ENCODE measurements at places on chromosomes 3 and 15.

DNA sequence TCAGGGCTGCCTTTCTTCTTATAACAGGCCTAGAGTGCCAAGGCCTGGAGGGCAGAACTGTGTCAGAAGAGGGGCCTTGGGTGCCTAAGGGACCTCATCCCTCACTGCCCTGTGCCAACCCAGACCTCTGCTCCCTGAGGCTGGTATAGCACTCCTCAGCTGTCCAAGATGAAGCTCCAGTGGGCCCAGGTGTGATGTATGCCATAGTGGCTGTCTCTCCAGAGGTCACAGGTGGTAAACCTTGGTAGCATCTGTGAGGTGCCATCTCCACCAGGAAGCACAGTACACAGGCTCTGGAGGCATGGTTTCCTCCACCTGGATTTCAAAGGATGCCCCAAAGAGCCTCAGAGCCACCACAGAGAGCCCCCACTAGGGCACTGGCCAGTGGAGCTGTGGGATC is 12.3 kb upstream of the KLHL40 start:
- no peak for DNase-seq

GRCh38 chr15:40499931-40500330 is 29.1 kb downstream of the CHST14 start:
- no peak for DNase-seq

- peak; percentile 25 for DNase-seq
These were observed 360.7 kb downstream of the NSUN3 start for GRCh38 chr3:94423578-94423977.

DNA sequence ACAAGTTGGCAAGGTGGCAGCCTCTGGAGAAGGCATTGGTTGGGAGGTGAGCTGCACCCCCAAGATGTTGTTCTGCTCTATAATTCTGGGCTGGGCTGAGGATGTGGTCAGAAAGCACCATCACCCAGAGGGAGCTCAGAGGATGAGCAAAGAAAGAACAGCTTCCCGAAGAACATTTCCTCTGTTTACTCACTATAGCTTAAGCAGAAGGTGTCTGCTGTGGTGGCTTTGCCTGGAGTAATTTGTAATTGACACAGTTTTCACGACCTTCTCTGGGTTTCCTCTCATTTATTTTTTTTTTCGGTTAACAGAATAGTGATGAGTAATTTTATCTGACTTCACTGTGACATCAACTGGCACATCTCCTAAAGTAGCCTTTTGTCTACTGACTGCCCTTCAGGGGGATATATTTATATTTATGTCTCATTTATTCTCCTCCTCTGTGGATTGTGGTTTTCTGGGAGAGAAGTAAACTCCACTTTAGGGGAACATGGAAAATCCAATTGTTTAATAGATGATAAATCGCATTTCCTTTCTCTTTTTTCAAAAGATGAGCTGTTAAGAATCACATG is 49.5 kb upstream of the ABHD17C start:
- DNase-seq: no peak

DNA sequence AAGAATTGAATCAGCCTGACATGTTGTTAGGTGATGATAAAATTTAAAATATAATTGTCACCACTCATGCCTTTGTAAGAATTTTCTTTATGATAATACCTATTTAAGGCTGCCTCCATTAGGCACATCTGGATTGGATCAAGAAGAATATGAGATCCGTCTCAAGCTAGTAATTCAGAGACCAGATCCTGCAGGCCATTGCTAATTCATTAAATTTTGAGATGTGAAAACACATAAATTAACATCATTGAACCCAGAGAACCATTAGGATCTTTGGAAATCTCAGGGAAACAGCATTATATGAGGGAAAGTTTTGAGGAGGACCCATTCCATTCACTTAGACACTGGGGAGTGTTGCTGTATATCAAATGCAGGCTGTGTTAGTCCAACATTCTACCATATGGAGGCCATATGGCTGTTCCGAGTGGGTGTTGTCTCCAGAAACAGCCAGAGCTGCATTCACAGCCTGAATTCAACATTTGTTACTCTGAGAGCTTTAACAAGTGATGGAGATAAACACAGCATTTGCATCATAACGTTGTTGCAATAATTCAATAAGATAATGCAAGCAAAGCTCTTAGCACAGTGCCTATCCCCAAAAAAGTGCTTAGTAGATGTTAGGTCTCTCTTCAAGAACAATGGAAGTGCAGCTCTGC is 67.4 kb downstream of the DTWD1 start:
- DNase-seq: peak; percentile 86

GRCh38 chr3:196699749-196700148 is 12.3 kb downstream of the CEP19 start:
- no peak for DNase-seq

GRCh38 chr15:67543348-67543718 is 830 bp downstream of the MAP2K5 start:
- DNase-seq: peak; percentile 38

DNA sequence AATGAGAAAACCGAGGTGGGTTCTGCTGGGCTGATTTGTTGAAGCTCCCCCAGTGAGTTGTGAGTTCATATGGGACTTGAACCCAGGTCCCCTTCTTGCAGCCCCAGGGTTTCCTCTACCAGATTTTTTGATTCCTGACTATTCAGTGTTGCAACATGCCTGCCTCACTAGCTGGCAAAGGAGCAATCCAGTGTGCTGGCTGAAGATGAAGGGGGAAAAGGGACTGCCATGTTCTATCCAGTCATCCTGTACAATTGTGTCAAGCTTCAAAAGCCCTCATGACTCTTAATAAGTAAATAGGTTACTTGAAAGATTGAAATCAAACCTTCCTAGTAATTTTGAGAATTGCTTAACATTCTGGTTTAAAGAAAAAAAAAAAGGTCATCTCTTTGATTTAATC is 211.5 kb upstream of the TP63 start:
- DNase-seq: no peak

- DNase-seq: no peak
These were observed 61.6 kb downstream of the DCBLD2 start for GRCh38 chr3:98839846-98840245.

DNA sequence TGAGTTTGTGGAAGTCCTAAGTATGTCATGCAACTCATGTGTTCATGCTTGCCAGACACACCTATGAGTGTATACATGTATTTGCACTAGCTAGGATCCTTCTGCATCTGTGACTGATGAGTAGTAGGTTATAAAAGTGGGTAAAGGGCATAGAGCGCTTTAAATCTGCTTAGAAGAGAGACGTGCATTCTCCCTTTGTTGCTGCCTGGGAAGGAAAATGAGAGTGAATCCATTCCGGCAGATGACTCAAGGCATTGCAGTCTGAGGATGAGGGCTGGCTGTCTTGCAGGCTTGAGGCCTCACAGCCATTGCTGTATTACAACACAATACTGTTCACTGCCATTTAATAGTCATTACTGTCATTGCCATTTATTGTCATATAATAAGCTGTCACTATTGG is 120.8 kb upstream of the UMPS start:
- DNase-seq: no peak

GRCh38 chr3:12622335-12622734 is 41.6 kb downstream of the RAF1 start:
- no peak for DNase-seq

- DNase-seq: no peak
These were observed 1303.3 kb downstream of the OTOL1 start for GRCh38 chr3:162799910-162800309.

DNA sequence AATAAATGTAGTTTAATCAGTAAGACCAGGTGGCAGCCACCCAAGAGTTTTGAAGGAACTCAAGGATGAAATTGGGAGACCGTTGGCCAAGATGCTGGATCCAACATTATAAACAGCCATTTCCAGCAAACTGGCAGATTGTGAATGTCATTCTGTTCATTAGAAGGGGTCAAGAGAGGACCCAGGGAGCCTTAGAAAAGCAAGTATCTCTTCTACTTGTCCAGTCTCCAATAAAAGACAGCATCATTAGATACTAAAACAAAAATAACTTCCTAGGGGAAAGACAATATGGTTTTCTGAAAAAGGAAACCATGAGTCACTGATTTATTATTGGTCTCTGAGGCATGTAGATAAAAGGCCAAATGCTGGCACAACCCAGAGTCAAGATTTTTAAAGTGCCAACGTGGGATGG is 67.9 kb downstream of the GADL1 start:
- DNase-seq: no peak

DNA sequence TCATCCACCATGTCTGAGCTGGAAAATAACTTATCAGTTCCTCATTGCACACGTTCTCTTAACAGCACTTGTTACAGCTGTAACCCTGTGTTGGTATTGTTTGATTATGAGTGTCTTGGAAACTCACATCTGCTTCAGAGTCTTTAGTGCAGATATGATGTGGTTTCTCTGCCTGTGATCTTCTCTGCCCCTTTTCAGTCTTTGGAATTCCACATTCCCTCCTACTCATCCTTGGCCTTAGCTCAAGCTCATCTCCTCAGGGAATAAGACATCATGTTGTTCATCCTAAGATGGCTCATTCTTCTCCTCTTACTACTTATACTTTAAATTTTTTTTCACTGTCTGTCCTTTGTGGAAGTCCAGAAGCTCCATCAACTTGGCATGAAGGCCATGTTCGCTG is 77.7 kb downstream of the SYNPR start:
- DNase-seq: peak; percentile 22

GRCh38 chr3:127211118-127212060 is 18.5 kb downstream of the PRR23E start:
- no peak for DNase-seq

- peak; percentile 90 for DNase-seq
These were observed 4.9 kb upstream of the FAM131A start for GRCh38 chr3:184332370-184333090.

- DNase-seq: no peak
These were observed 75.0 kb downstream of the LRRC28 start for GRCh38 chr15:99326235-99326634.

GRCh38 chr3:157906627-157907026 is 199.6 kb downstream of the SHOX2 start:
- DNase-seq: no peak

GRCh38 chr3:152811974-152812760 is 22.8 kb upstream of the P2RY1 start:
- no peak for DNase-seq

DNA sequence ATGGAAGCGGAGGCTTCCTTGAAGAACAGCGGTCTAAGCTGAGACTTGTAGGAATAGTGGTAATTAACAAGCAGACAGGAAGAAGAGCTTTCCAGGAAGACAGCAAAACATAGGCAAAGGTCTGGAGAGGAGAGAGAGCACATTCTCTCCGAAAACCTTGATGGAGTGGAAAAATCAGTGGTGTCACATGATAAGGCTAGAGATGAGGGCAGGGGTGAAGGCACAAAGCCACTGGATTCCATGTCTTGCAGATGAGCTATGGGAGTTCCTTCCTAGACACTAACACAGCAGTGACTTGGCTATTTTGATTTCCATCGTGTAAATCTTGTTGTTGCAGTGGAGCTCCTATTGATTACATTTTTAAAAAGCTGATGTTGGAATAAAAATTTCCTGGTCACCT is 132.0 kb downstream of the MCTP2 start:
- DNase-seq: no peak

DNA sequence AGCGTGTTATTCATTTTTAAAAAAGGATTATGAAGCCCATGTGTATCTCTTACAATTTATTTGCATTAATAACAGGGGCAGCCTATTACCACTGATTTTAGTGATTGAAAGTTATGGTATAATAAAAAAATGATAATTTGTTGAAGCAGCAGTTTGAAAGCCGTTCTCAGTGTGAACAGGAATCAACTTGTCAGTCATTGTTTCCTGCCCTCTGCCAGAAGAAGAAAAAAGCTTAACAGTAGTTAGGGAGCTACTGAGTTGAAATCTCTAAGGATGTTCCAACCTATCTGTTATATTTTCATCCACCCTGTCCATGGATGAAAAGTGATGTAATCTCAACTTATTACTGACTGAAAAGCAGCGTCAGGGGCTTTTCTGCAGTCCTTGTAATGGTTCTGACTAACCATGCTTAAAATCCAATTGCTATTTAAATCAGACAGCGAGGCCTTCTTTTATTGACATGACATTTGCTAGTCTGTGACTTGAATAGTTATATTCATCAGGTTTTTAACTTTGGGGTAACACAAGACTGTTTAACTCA is 486.7 kb downstream of the ROBO2 start:
- DNase-seq: no peak

DNA sequence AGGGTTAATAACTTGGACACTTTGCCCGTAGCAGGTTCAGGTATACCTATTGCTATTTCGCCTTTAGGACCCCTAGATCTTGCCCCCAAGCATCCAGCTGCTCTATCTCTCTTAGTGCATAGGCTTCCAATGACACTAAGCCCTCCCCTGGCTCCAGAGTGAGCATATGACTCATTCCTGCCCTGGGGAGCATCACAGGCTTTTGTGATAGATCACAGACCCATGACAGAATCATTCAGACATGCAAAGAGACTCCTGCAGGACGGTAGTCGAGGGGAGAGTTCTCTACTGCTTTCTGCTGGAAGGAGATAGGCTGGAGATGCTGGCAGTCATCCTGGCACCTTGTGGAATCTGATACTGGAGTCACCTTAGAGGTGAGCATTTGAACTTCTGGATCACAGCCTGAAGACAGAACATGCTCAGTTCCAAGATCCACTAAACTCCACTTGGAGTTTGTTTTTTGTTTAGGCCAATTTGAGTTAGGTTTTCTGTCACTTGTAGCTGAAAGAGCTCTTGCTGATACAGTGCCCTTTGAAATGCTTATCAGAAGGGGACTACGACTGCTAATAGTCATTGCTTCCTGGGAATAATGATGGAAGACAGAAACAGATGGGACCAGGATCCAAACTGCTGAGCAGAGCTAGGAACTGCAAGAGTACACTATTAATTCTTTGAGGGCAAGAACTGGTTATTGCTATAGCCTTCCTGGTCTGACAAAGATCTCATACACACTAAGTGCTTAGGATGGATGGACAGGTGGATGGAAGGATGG is 11.0 kb downstream of the LYSMD2 start:
- DNase-seq: peak; percentile 86

- DNase-seq: no peak
These were observed 120.9 kb downstream of the DTWD1 start for GRCh38 chr15:49741712-49742111.

- DNase-seq: no peak
These were observed 16.6 kb downstream of the EAF1 start for GRCh38 chr3:15443826-15444524.

- no peak for DNase-seq
These were observed 363.2 kb downstream of the NAALADL2 start for GRCh38 chr3:175222356-175222755.

DNA sequence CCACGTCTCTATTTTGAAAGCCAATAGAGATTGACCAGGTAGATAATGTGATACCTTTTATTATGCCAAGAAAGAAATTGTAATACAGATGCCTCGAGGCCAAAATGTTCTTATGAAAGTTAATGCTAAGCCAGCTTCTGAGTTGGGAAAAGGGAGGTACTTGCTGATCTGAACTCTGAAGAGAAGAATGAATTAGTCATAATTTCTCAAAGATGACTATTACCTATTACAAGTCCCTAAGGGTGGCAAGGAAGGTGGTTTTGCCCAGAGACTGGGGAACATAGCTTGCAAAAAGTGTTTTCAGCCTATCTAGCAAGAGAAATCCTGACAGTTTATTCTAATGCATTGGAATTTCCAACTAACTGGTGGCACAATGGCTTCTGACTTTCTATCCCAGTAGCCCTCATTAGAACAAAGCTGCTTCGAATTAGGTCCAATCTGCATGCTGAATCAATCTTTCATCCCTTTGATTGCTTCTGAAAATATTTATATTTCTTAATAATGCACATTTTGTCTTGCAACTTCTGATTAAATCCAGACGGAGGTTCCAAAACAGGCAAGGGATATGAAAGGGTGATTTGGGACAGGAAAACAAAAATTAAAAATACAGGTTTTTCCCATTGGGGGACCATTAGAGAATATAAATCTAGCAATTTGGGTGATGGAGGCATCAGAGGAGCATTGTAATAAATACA is 17.7 kb upstream of the NR2F2 start:
- DNase-seq: peak; percentile 74

All from foreskin fibroblast (primary cell).